ENCODE measurements at places on chromosomes 7 and 10. TPM values are rescaled to one million over a fixed set of nuclear protein-coding genes. Genes with fewer than 3 reads are reported as not detected.

DNA sequence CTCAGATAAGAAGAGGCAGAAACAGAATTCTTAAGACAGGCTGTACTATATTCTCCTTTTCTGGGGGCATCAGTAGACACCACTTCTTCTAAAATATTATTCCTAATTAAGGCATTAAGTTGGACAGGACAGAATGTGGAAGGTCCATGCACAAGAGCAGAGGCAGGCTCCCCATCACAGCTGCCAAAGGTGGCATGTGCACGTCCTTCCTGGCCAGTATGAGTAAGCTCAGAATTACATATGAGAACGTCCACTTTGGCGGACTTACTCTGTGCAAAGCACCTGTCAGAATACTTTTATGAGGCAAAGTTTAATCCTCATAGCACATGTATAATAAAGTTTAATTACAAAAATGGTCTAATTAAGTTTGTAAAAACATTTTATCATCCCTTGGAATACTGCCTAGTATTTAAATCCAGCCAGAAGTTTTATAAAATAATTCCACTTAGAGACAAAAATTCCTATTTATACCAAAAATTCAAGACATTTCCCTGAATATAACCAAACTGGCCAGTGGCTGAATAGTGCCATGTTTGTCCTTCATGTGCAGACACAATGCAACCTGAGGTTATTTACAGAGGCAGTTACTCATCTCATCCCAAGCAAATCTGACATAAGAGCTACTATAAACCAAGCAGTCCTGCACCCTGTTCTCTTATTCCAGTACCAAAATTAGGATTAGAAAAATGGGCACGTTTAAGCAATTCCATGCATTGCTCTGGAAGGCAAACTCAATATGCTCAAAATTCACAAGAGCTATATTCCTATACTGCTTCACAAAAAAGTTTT lies 65.5 kb downstream of the CACUL1 start:
- H3K4me1 ChIP-seq = no peaks in the 10 kb centered on the region
- DNase-seq = no peak
- no peak overlapping the region for H3K4me3 ChIP-seq
- peaks cover 44% of the 10 kb centered on the region for H3K36me3 ChIP-seq

- peaks cover 3% of the 10 kb centered on the region for H3K4me1 ChIP-seq
- no peak for DNase-seq
- H3K4me3 ChIP-seq = no peak overlapping the region
- H3K36me3 ChIP-seq = peaks cover 3% of the 10 kb centered on the region
Observed at GRCh38 chr10:101580486-101581399, 7.3 kb downstream of the POLL start.

DNA sequence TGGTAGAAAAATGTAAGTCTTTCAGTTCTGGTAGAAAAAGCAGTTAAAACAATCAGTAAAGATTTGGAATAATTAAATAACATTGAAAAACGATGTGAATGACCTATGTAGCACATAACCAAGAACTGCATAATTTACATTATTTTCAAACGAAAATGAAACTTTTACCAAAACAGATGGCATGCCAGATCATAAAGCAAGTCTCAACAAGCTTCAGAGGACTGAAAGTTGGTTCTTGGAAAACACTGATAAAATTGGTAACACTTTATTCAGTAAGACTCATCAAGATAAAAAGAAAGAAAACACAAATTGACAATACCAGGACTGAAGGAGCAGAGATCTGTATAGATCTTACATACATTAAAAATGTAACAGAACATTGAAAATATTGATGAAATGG lies 92.8 kb downstream of the VIPR2 start:
- H3K4me1 ChIP-seq = peaks cover 26% of the 10 kb centered on the region
- H3K4me3 ChIP-seq = no peak overlapping the region
- peak overlapping the region; percentile 2 for H3K27ac ChIP-seq
- H3K27me3 ChIP-seq = peaks cover 5% of the 10 kb centered on the region

DNA sequence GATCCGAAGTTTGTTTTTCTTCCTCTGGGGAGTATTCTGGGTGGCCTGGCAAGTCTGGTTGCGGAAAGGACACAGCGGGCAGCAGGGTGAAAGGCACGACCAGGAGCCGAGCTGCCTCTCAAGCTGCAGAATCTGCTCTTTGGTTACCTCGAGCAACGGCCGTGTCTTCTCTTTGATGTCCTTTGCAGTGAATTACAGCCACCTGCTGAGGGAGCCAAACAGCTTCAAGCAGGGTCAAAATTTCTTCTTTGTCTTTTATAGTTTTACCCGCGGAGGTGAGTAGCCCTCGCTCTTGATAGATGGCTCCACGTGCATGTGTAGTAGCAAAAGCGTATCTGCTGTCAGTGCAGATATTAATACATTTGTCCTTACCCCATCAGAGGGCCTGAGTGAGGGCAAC lies 177.3 kb upstream of the MBL2 start:
- H3K36me3 ChIP-seq = no peaks in the 10 kb centered on the region
- H3K27me3 ChIP-seq = no peaks in the 10 kb centered on the region
- H3K4me3 ChIP-seq = no peak overlapping the region
- no peak overlapping the region for H3K27ac ChIP-seq
- no peak for DNase-seq

DNA sequence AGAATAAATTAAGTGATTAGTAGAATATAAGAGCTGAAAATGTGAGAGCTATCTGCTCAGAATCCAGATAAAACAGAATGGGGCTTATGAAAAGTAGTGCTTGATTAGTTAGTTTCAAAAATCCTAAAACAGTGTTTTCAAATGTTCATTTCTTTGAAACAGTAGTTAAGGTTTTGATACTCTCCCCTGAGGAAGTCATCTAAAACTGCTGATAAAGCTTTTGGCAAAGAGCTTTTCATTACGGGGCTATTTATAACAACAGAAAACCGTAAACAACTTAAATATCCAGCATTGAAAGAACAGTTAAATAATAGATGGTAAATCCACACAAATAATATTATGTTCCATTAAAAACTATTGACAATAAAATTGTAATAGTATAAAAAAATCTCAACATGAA lies 77.5 kb downstream of the NPSR1 start:
- H3K36me3 ChIP-seq = no peaks in the 10 kb centered on the region
- no peaks in the 10 kb centered on the region for H3K4me1 ChIP-seq
- no peak overlapping the region for H3K27ac ChIP-seq
- no peak overlapping the region for H3K4me3 ChIP-seq
- no peak for DNase-seq

DNA sequence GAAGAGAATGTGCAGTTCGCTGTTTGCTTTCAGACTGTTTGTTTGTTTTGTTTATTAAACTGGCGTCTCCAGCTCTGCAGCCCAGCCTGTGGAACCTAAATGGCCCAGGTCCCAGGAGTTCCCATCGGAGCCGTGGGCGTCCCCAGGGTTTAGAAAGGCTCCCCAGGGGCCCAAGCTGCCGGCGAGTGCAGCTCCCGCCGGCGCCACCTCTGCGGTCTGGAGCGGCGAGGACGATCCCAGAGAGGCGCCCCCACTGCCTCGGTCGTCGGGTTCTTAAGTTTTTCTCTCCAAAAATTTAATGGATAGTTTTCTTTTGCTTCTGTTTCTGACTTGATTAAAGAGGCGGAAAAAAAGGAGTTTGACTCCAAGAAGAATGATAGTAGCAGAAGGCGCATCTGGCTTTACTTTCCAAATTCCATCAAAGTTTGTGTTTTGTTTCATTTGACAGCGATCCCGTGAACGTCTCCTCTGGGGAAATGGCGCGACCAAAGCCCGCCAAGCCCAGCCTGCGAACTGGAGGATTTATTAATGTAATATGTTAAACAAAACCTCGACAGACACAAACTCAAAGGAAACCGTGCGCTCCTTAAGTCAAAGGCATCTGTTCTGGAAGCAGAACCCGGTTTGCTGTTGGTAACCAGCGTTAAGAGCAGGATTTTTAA lies 718 bp upstream of the FZD1 start:
- H3K4me1 ChIP-seq = peaks cover 15% of the 10 kb centered on the region
- no peaks in the 10 kb centered on the region for H3K36me3 ChIP-seq
- H3K4me3 ChIP-seq = peak overlapping the region; percentile 76
- no peak for DNase-seq
- no peak overlapping the region for H3K27ac ChIP-seq

- H3K4me3 ChIP-seq = no peak overlapping the region
- H3K27me3 ChIP-seq = peaks cover 23% of the 10 kb centered on the region
- no peak overlapping the region for H3K27ac ChIP-seq
- H3K4me1 ChIP-seq = peaks cover 48% of the 10 kb centered on the region
- no peaks in the 10 kb centered on the region for H3K36me3 ChIP-seq
Observed at GRCh38 chr10:101841826-101842225, 1.8 kb downstream of the KCNIP2 start.

- peaks cover 19% of the 10 kb centered on the region for H3K36me3 ChIP-seq
- H3K4me1 ChIP-seq = peaks cover 1% of the 10 kb centered on the region
- no peak overlapping the region for H3K27ac ChIP-seq
- DNase-seq = no peak
- H3K27me3 ChIP-seq = no peaks in the 10 kb centered on the region
- H3K4me3 ChIP-seq = no peak overlapping the region
Observed at GRCh38 chr10:7998831-7999230, 55.7 kb upstream of the GATA3 start.

DNA sequence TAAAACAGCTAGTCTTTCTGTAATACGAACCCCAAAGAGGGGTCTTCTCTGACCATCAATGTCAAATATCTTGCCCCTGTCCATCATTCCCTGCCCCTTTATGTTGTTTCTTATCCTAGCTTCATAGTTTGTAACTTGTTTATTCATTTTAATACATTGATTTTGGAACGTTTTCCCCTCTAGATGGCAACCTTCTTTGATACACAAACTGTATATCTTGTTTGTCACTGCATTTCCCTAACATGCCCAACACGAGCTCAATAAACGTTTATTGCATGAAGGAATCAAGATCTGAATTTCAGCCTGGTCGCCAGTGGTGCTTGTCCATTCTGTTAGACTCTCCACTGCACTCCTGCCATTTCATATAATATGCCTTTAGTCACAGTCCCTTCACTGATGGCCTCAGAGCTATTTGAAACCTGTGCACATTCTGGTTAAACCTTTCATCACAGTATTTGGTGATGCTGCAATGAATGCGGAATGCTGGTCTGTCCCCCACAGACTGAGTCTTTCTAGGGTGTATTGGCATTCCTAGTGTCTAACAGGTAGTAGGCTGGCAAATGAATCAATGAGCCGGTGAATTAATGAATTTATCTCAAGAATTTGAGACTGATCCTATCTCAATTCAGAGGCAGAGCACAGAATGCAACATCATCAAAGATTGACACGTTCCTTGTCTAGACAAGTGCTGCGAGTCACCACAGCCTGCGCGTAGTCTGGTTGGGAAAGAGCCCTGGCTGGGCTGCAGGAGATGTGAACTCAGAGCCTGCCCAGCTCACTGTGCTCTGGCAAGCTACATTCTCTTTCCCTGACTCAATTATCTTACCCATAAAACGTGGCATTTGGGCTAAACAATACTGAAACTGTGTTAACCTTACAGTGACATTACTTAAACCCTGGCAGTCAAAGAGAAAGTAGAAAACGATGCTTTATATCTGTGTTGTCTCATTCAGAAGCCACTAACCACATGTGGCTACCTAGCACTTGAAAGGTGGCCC lies 55.2 kb upstream of the FRMD4A start:
- peaks cover 37% of the 10 kb centered on the region for H3K27me3 ChIP-seq
- no peak overlapping the region for H3K4me3 ChIP-seq
- peak overlapping the region; percentile 22 for H3K27ac ChIP-seq

- H3K4me3 ChIP-seq = no peak overlapping the region
- no peaks in the 10 kb centered on the region for H3K27me3 ChIP-seq
- peak overlapping the region; percentile 14 for H3K27ac ChIP-seq
- DNase-seq = no peak
Observed at GRCh38 chr7:4702961-4703512, 20.9 kb downstream of the FOXK1 start.

DNA sequence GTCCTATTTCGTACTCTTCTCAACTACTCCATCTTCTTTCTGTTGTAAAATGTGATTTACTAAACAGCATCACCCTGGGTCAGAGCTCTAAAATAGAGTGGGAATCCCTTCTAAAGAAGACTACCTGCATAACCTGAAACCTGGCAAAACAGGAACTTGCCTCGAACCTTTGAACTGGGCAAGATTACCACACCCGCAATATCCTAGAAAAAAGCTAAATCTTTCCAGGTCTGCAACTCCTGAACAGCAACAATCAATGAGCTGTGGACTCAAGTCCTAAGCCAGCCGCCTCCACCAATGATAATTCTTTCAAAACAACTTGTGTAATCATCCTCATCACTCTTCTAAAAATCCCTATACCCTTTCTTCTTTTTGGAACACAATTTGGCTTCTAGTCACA lies 824.2 kb upstream of the COBL start:
- no peak for DNase-seq
- H3K4me3 ChIP-seq = no peak overlapping the region
- H3K27me3 ChIP-seq = no peaks in the 10 kb centered on the region
- H3K4me1 ChIP-seq = no peaks in the 10 kb centered on the region
- no peaks in the 10 kb centered on the region for H3K36me3 ChIP-seq

DNA sequence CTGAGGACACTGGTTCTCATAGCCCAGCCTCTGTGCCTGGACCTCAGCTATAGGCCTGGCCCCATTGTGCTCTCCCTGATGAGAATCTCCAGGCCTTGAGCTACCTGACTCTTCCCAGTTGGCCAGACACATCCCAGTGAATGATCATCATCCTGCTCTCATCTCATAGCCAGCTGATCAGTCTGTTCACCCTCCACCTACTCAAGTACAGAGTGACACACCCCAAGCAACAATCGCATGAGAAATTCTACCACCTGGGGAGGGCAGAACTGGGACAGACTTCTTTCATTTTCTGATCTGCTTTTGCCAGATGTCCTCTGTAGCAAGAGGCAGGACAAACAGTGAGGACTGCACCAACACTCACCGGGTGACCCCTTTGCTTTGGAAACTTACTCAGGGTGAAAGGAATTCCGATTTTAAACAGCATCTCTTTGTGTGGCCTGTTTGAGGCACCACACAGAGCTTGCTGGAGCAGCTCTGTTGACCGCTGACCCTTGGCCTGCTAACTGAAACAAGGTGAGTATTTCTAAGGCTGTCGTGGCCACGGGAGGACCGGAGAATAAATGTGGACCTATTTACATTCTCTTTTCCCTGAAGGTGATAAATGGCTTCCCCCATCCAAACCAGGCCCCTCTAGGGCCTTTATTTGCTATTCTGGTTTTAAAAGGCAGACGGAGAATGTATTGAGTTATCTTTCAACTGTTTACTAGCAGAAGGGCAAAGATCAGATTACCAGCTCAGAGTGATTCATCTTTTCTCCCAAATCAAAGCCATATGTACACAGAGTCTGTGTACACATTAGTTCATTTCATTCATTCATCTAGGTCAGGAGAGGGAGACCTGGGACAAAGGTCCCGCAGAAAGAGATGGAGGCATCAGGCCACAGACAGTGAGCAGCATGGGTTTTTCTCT lies 181.4 kb upstream of the TNS3 start:
- peaks cover 2% of the 10 kb centered on the region for H3K27me3 ChIP-seq
- DNase-seq = no peak
- H3K36me3 ChIP-seq = no peaks in the 10 kb centered on the region
- H3K4me1 ChIP-seq = no peaks in the 10 kb centered on the region

- H3K27me3 ChIP-seq = no peaks in the 10 kb centered on the region
- H3K4me3 ChIP-seq = no peak overlapping the region
- no peak for DNase-seq
- H3K36me3 ChIP-seq = no peaks in the 10 kb centered on the region
- peaks cover 26% of the 10 kb centered on the region for H3K4me1 ChIP-seq
Observed at GRCh38 chr7:44262031-44262430, 61.3 kb downstream of the YKT6 start.

GRCh38 chr10:100130831-100131230 lies 49.2 kb upstream of the CPN1 start:
- peaks cover 1% of the 10 kb centered on the region for H3K4me1 ChIP-seq
- H3K4me3 ChIP-seq = no peak overlapping the region
- peaks cover 1% of the 10 kb centered on the region for H3K36me3 ChIP-seq

The CDC14C gene
- not detected for total RNA-seq

The SPDYE2 gene
- total RNA-seq = not detected

The CYP2W1 gene
- total RNA-seq = not detected

The MMP21 gene
- total RNA-seq = not detected
